ENCODE measurements at places on chromosomes 7 and 10. TPM values are rescaled to one million over a fixed set of nuclear protein-coding genes. Genes with fewer than 3 reads are reported as not detected.

Gene PNLIPRP1
- not detected for total RNA-seq

Gene FGF8
- not detected for total RNA-seq

Gene SGMS1
- total RNA-seq = 28.8 TPM

Gene PLXDC2
- 2.1 TPM for total RNA-seq

Gene FAM241B
- not detected for total RNA-seq

Gene MALRD1
- total RNA-seq = 0.15 TPM

Gene GDF2
- not detected for total RNA-seq

Gene RHOBTB1
- 13.9 TPM for total RNA-seq

Gene ACSL5
- total RNA-seq = 0.30 TPM

Gene BAMBI
- 13.1 TPM for total RNA-seq

Gene AGBL3
- total RNA-seq = 1.2 TPM

Gene ZNF365
- 0.70 TPM for total RNA-seq
